ENCODE measurements at places on chromosomes 6 and 20.
A peak's percentile ranks its signal among the peaks of the same experiment; 100 is the strongest.

DNA sequence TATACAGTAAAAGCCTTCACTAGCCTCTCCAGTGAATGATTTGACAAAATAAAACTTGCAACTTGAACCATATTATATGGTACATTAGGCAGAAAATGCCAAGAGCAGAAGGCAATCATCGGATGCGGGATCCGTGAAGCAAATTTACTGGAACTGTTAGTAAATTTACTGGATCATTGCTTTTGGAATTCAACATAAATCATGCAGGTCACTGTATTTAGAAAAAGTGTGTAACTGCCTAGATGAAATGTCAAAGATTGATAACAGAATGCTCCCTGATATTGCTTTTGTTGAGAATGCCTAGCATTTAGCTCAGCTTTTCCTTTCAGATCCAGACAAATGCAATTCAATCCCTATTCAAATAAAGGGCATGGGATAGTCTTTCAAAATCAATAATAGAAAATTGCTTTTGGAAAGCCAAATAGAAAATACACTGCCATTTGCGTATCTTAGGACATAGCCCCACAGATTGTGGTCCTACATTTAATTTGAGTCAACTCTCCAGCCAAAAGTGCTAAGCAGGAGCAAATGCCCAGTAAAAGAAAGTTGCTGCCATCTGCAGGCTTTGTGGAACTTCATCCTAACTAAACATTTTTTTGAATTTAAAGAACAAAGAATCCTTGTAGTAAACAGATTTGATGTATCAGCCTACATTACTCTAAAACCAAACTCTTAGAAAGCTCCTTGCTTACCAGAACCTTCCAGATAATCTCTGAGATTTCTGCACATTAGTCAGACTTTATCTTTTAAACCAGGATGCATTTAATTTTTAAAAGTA is 109.5 kb upstream of the HSF2 start:
- no peak for DNase-seq

- DNase-seq = no peak
Observed at GRCh38 chr6:63600136-63600535, 27.9 kb downstream of the LOC128125822 start.

DNA sequence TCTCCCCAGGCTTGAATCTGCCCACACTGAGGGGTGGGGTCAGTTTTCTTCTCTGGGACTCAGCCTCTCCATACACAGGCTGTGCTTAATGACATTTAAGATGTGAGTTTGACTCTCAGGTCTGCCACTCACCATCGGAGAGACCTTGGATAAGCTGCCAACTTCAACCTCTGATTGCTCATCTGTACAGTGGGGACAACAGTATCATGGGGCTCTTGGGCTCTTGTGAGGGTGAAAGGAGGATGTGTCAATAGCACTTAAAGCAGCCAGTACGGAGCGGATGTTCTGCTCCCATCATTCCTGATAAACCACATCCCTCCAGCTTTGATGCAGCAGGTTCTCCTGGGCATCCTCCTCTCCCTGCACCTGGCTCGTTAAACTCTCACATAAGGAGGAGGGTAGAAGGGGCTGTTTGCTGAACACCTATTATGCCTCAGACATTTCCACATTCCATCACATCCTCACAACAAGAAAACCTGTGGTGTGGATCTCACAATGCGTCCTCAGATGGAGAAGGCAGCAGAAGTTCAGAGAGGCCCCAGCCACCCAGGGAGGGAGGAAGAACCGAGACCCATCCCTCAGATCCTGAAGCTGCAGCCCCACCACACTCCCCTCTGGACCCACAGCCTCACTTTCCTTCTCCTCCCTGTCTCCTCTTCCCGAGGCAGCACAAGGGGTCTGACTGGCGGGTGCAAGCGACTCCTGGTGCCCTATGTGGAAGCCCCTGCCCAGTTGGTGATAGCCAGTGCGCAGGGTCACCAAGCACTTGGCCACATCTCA is 1.9 kb upstream of the PDYN start:
- no peak for DNase-seq

GRCh38 chr6:29724937-29725869 is 2.0 kb downstream of the HLA-F start:
- no peak for DNase-seq

DNA sequence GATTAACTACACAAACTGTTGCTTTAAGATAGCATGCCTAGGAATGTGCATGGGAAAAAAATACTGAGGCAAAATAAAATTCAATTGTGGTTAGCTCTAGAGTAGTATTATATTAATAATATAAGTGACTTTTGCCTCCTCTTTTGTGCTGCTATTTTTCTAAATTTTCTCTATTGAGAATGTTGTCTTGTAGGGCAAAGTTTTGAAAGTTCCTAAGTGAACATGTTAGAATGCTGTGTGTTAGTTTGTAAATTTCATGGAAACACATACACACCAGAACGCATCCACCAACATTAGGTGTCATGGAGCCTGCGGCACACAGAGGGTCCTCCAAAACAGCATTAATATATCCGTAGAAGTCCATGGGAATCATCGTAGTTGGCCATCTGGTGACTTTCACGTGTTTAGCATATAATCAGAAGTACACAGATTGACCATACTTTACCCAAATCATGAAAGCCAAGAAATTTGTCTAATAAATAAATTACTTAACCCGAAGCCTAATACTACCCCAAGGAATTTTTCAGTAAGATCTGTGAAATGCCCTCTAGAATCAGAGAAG is 25.6 kb downstream of the ARHGAP18 start:
- DNase-seq = no peak

- no peak for DNase-seq
Observed at GRCh38 chr20:31840906-31841816, 4.2 kb downstream of the FOXS1 start.

DNA sequence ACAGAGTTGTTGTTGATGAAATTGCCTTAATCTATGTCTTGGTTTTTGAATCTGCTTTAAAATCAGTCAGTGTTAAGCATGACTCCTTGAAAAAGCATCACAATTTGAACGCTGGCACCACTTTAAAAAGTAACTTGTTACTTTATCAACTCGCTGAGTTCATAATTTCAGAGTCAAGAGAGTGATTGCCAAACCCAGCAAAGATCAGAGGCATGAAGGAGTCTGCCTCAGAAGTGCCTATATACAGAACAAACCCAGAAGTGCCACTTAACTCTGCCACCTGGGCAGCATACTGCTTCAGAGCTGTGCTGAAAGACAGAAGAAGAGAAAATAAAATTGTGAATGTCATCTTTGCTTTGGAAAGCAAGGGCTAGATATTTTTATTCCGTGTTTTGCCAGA is 73.6 kb upstream of the HCRTR2 start:
- DNase-seq = no peak

DNA sequence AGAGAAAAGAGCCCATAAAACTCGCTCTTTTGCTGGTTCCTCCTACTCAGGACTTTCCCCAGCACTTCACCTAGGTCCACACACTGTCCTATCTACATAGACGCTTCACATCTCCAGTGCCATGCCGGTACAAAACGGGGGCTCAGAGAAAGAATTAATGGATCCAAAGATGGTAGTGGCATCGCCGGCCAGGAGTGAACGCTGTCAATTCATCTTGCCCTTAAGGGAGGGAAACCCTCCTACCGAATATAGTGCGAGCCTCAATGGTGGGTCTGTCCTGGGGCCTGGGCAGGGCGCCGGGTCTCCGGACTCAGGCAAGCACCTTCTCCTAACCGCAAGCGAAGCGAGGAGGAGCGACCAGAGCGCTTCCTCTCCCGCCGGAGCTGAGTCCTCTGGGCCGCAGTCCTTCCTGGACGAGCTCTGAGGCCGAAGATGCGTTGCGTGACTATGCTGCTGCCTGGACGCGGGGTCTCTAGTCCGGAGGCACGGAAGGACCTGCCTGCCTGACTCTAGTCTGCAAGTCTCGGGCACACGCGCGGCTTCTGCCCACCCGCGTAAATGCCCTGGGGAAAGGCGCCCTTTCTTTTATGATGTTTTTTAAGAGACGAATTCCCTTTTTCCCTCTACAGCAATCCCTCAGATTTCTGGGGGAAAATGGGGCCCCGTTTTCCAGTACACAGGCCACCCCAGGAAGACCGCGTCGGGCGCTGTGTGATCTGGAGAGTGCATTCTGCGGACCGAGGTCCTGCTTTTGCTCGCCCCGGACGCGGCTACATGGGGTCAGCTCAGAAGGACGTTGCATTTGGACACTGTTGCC is 100.1 kb upstream of the PRDM1 start:
- no peak for DNase-seq

GRCh38 chr20:44087857-44088120 is 99.2 kb downstream of the JPH2 start:
- no peak for DNase-seq

GRCh38 chr6:132179955-132180354 is 221.3 kb downstream of the MOXD1 start:
- no peak for DNase-seq

GRCh38 chr6:134768931-134769330 is 181.0 kb downstream of the ALDH8A1 start:
- no peak for DNase-seq

- DNase-seq = no peak
Observed at GRCh38 chr6:144758602-144759001, 473.5 kb downstream of the UTRN start.

DNA sequence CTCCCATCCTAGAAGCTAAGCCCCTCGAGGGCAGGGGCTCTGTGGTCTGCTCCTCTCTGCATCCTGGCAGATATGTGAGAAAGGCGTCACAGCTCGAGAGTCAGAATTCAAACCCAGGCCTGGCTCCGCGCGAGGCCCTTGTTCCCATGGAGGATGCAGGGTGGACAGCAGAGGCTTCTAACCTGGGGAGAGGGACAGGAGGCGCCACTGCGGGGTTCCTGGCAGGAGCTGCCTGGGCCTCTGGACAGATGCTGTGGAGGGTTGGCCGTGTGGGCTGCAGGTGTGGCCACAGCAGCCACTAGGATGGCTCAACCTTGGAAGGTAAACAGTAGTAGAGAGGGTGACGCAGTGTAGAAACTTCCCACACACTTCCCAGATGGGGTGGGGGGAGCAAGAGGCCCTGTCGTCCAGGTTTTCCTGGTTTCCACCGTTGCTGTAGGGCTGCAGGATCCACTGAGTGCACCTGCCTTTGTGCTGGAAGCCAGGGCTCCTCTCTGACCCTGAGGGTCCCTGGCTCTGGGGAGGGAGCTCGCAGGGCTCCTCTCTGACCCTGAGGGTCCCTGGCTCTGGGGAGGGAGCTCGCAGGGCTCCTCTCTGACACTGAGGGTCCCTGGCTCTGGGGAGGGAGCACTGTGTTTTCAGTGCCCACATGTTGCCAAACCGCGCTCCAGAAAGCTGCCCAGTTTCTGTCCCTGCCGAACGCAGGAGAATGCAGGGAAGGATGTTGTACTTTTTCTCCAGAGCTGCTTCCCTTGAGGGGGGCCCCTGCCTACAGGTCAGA is 14.2 kb downstream of the RBM38 start:
- DNase-seq = no peak

GRCh38 chr20:10555865-10556308 is 117.9 kb downstream of the JAG1 start:
- no peak for DNase-seq

DNA sequence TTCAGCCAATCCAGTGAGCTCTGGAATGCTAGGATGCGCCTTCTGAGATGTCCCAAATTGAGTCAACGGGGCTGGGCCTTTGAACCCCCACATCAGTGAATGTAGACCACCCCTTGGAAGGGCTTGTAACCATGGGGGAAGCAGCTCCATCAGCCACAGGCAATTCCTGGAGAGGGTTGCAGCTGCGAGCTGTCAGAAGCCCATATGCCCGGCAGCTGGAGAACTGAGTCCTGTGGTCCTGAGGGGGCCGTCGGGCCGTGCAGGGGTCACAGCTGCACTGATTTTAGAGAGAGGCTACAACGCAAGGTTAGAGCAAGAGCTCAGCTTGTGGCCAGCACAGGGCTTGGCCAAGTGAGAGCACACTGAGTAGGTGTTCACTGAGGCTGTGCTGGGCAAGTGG is 121.3 kb downstream of the TOX2 start:
- DNase-seq = no peak

DNA sequence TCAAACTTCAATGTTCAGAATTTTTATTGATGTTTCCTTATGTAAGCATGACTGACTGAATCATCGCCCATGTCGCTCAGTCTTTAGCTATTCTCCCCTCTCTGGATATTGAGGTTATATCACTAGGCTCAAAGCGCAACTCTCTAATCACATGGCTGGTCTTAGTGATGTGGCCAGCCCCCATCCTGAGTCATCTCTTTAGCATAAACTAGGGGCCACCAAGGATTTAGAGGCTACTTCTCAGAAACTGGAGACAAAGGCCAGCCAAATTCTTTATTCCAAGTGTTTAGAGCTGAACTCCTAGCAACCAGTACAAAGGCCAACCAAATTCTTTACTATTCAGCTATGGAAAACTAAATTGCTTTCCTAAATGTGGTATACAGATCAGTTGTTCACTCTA is 61.4 kb downstream of the FAM135A start:
- no peak for DNase-seq

GRCh38 chr6:12767016-12767415 is 50.4 kb downstream of the PHACTR1 start:
- DNase-seq = no peak

GRCh38 chr20:52760791-52761190 is 211.4 kb upstream of the TSHZ2 start:
- no peak for DNase-seq

DNA sequence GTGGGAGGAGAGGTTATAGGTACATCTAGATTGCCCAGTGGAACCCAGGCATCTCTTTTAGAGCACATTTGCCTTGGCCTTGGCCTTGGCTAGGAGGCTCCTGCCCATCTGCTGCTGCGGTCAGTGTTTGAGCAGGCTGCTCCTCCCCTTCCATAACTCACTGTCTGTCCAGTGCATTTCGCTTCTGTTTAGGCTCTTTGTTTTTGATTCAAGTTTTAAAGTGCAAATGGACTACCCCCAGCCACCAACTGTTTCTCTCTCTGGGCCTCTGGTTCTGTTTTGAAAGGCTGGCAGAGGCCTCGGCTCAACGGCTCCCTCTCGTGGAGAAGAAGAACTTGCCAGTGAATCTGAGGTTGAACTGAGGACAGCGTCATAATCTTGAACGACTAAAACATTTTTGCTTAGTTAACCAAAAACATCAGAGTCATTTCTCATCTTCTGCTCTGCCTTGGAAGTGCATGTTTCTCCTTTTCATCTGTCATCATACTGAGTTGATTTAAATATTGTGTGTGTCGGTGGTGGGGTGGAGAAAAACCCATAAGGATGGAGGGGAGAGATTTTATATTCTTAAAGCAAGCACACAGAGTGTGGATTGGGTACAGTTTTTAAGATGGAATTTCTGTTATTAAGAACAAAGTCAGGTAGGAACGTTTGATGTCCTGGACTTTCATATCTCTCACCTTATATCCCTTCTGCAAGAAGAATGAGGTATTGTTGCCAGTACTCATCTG is 171.4 kb downstream of the DTNBP1 start:
- peak; percentile 41 for DNase-seq

- no peak for DNase-seq
Observed at GRCh38 chr6:7138921-7139358, 31.2 kb downstream of the RREB1 start.

DNA sequence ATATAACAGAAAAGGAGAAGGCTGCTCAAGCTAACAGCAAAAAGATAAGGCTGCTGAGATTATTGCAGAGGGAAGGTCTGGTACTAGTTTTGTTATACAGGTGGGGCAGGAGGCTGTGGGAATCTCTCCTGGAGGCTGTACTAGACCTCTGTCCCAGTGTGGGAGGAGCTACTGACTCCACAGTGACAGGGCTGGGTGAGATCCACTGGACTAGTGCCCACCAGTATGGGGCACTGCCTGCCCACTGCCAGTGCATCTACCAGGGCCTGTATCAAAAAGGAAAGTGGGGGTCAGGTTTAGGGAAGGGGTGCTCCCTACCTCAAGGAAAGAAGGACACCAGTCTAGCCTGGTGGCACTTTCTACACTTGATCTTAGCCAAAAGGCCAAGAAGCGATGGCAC is 30.1 kb downstream of the GSTA2 start:
- DNase-seq = no peak

- DNase-seq = no peak
Observed at GRCh38 chr6:5384276-5384675, 123.0 kb downstream of the FARS2 start.

- DNase-seq = no peak
Observed at GRCh38 chr6:146433881-146434731, 109.5 kb upstream of the RAB32 start.
